Ovary (tissue), 10 donors: ENCODE measurements at places on chromosomes 4 and X.

DNA sequence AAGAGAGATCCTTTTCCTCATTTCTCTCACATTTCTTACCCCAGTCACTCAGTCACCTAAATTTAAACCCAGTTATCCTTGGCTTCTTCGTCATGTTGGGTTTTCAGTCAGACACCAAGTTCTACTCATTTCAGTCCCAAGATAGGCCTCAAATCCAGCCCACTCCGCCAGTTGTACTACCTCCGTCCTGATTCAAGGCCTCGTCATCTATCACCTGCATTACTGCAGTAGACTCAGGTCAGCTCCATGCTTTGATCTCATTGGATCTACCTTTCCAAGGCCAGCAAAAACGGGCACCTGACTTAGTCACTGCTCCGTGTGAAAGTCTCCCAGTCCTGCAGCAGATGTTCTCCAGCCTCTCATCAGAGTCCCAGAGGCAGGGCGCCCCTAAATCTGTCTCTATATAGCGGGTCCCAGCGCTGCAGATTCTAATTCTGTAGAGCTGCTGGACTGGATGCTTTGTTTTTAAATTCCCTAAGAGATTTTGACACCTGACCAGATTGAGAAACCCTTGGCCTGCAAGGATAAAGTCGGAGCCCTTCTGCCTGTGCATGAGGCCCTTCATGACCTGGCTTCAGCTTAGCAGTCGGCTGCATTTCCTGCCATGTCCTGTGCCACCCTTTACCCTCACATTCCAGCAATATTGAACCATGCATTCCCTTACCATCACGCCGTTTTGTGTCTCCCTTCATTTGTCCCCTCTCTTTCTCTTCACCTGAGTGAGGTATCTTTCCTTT, 53.7 kb downstream of the ZFX start:
- DNase-seq = no peak

DNA sequence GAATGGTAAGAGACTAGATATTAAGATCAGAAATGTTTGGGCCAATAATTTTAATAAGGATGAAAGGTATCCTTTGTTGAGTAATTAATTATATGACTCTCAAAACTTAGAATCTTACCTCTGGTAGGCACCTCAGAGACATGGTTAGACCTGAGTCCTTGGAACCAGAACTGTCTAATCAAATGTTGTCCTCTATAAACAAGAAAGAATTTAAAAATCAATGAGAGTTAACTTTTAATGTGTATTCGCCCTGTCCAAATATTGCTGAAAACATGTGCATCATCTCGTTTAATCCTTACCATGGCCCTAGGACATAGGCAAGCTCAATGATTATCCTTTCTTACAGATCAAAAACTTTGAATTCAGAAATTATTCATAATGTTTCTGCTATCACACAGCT, 24.0 kb upstream of the NUDT11 start:
- DNase-seq = no peak

- no peak for DNase-seq
These were observed 177.4 kb downstream of the DCHS2 start for GRCh38 chr4:154314248-154314647.

DNA sequence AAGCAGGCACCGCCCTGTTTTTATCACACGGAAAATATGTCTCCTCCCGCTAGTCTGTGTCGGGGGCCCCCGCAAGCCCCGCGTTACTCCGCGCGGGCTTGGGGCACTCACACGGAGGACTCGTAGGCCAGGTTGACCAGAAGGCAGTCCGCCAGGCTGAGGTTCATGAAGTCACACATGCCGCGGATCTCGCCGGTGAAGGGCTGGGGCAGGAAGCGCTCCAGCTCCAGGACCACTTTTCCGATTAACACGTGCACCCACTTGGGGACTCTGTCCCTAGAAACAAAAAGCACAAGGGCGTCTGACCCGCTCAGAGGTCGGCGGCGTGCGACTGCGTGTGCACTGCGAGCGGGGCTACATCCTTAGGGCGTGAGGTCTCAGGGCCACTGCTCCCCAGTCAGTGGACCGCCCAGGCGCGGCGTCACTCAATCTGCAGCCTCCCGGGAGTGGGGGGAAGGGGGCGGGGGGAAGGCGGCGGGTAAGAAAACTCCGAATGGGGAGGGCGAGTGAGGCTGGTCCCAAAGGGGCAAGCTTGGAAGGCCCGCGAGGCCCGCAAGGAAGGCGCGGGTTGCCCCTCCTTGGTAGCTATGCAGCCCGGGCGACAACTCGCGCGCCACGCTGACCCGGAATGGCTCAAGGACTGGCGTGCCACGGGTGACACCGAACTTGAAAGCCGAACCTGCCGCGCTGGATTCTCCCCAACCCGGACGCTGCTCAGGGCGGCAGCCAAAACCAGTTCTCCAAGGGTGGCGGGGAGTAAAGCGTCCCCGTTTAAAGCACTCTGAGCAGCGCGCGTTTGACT, 722 bp downstream of the NAAA start:
- peak; percentile 42 for DNase-seq

DNA sequence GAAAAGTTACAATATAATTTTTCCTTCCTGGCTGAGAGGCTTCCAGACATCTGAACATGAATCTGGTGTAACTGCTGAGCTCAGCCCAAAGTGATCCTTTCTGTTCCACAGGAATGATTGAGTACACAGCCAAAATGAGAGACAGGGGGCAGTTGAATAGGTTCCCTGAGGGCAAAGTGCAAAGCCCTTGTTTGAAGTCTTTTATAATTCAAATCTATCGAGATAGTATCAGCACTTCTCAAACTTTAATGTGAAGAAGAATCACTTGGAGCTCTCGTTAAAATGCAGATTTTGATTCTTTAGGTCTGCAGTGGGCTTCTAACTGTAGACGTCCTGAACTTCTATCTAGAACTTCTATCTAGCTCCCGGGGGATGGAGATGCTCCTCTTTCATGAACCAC, 54.4 kb upstream of the BMP2K start:
- no peak for DNase-seq

- no peak for DNase-seq
These were observed 77.0 kb upstream of the ENPP6 start for GRCh38 chr4:184294606-184295133.

DNA sequence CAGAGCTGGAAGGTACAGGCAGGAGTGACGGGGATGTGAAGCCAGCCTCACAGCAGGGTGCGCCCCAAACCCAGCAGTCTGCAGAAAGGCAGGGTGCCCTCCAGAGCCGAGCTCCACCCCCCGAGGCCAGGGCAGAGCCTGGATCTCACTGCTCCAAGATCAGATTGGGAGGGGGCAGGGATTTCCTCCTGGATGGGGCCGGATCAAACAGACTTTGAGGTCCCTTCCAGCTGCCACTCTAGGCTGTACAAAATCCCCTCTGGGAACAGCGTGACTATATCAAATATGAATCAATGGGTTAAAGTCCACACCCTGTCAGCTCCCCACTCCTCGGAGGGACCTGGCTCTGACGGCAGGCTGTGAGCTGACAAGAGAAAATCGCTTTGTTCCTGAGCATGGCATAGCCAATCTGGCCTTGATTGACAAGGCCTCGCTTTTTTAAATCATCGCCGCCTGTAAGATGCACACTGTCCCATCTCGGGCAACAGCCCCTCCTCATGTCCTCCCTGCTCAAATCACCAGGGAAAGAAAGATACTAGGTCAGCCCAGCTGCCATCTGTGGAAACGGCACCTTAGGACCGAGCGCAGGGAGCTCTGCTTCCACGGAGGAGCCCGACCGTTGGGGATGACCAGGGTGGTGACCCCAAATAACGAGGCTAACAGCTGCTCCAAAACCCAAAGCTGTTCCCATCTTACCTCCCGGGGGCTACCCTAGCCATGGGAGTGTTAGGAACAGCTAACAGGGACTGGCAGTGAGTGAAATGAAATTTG, 39.9 kb downstream of the PSAPL1 start:
- DNase-seq = peak; percentile 5

DNA sequence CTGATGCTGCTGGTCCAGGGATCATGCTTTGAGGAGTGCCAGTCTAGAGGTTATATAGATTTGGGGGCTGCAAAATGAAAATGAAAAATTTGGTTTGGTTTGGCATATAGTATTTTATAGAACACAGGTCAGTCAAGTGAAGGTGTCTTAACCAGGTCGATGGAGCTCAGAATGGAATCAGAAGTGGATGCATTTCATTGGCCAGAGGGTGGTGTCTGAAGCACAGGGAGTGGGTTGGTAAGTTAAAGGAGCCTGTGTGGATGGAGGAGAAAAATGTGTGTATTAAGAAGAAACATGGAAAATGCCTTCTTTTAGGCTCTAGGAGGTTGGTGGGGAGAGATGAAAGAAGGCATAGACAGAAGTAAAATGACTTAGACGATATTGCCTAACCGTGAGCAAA, 8.6 kb downstream of the GALNT7 start:
- DNase-seq = no peak

GRCh38 chrX:129472116-129472515, 51.2 kb downstream of the SMARCA1 start:
- DNase-seq = no peak

DNA sequence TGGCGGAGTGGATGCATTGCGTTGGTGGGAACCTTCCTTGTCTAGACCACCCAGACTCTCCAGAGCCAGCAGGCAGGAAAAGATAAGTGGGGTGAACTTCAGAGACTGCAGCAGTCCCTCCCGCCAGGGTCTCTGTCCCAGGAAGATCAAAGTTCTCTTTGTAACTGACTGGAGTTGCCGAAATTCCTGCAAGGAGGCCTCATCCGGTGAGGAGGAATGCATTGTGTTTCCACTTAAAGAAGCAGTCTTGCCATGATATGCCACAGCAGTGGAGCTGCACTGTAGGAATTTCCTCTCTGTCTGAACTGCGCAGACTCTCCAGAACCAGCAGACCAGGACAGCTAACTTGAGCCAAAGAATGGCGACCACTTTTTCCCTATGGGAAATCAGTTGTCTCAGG, 1190.4 kb downstream of the TECRL start:
- no peak for DNase-seq

DNA sequence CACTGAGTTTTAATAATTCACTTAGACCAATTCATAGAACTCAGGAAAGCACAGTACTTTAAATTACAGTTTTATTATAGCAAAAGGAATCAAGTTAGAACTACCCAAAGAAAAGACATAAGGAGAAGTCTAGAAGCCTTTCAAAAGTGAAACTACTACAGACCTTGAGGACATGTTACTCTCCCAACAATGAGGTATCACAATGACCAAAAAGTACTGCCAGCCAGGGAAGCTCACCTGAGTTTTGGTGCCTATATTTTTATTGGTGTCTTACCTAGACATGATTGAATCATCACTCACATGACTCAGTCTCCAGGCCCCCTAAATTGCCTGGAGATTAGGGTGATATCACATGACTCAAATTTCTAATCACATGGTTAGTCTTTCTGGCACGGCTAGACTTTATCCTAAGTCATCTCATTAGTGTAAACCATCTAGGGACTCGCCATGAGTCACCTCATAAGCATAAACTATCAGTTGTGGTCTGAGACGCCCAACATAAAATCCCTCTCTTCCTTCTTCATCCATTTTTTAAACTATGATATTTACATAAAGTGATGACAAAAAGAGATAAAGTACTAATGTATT, 372.3 kb downstream of the TMA16 start:
- DNase-seq = no peak

GRCh38 chr4:98891478-98892337, 37.2 kb downstream of the EIF4E start:
- no peak for DNase-seq

DNA sequence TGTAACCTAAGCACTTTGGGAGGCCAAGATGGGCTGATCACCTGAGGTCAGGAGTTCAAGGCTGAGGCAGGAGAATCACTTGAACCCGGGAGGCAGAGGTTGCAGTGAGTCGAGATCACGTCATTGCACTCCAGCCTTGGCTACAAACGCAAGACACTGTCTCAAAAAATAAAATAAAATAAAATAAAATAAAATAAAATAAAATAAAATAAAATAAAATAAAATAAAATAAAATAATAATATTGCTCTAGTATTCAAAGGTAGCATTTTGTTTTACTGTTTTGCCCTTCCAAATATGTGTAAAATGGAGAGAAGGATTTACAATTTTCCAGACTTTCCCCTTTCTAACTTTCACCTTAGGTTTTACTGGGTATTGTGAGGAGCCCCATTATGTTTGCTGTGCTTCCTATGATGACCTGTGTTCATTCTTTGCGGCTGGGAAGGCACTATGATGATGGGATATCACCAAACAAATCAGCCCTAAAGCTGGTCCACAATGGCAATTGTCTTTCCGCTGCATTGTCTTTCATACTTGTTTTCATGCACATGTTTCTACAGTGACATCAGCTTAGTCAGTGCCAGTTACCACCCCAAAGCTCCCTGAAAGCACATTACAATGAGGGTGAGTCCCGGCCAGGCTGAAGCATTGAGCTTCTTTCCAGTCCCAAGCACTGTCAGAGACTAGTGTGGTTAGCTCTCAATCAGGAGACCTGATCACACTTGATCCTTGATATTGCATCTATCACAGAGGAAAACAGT, 50.8 kb downstream of the DTHD1 start:
- DNase-seq = no peak

DNA sequence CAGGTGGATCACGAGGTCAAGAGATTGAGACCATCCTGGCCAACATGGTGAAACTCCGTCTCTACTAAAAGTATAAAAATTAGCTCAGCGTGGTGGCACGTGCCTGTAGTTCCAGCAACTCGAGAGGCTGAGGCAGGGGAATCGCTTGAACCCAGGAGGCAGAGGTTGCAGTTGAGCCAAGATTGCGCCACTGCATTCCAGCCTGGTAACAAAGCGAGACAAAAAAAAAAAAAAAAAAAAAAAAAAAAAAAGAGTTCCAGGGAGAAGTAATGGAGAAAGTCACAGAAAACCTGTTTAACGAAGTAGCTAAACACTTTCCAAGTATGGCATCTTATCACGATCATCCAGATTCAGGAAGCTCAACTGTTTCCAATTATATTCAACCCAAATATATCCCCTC, 10.9 kb downstream of the KLHL4 start:
- DNase-seq = no peak

DNA sequence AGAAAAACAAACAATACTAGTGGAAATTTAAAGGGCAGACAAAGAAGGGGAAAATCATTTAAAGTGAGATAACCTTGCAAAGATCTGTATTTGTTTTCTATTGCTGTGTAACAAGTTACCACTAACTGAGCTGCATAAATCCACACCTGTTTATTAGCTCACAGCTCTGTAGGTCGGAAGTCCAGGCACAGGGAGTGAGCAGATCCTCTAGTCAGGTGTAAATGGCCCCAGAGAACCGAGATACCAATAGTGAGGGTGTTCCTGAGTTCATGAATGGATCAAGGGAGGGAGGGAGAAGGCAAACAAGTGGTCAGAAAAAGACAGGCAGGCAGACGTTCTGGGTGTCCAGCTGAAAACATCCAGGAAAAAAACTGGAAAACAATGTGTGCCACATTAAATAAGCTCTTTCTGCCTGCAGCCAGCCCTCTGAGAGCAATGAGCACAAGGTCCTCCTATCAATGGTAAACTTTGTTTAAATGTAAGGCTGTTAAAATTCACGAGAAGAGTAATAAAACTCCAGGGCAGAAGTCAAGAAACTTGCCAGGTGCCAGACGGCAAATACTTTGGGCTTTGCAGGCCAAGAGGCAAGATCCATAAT, 25.0 kb downstream of the ADGRA3 start:
- no peak for DNase-seq
